Omental fat pad (tissue), 4 donors: ENCODE measurements at places on chromosomes 1 and 21. TPM values are rescaled to one million over a fixed set of nuclear protein-coding genes. Genes with fewer than 3 reads are reported as not detected.

GRCh38 chr1:163565166-163565565 lies 243.4 kb downstream of the NUF2 start:
- no peak for DNase-seq

The ASCL5 gene
- total RNA-seq = not detected

DNA sequence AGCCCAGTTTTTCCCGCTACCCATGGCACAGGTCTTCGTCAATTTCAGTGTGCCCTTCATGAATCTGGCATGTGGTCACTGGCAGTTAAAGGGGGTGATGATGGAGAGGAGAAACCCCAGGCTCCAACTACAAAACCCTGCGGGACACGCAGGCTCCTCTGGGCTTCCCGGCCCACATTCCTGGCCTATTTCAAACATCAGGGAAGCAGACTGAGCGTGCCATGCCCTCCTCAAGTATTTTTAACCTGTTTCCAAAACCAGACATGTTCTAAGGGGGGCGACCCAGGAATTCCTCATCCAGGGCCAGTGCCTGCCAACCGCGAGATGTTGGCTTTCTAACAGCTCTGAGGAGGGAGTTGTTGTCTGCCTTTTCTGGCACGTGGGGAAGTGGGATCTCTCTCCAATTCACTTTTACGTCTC lies 85.1 kb downstream of the CAPZB start:
- DNase-seq = no peak

- no peak for DNase-seq
Measured at GRCh38 chr1:16072616-16073484, 601 bp downstream of the FAM131C start.

DNA sequence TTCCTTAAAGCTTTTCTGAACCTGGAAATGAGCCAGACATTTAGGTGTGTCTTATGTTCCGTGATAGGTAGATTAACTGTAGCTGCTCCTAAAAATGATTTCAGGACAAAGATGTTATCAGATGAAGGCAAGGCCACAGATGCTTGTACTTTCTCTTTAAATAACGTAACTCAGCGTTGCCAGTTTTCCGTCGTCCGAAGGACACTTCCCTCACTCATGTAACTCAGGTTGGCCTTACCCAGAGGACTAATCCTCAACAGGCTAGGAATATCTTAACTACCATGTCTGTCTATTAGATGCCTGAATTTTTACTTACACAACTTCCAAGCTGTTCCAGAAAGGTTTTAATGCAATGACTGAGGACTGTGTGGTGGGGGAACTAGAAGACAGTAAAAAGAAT lies 35.4 kb upstream of the FAM89A start:
- no peak for DNase-seq

The HSD3B1 gene
- not detected for total RNA-seq

DNA sequence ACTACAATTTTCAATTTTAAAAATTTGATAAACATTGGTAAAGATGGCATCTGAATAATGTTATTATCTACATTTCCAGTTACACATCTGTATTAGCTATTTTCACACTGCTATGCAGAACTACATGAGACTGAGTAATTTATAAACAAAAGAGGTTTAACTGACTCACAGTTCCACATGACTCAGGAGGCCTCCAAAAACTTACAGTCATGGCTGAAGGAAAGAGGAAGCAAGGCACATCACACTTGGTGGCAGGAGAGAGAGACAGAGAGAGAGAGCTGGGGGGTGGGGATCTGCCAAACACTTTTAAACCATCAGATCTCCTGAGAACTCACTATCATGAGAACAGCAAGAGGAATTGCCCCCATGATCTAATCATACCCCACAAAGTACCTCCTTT lies 850.0 kb downstream of the LTN1 start:
- no peak for DNase-seq
